Amygdala (tissue), 56 donors: ENCODE measurements at places on chromosomes 13 and 19.
A peak's percentile ranks its signal among the peaks of the same experiment; 100 is the strongest.

DNA sequence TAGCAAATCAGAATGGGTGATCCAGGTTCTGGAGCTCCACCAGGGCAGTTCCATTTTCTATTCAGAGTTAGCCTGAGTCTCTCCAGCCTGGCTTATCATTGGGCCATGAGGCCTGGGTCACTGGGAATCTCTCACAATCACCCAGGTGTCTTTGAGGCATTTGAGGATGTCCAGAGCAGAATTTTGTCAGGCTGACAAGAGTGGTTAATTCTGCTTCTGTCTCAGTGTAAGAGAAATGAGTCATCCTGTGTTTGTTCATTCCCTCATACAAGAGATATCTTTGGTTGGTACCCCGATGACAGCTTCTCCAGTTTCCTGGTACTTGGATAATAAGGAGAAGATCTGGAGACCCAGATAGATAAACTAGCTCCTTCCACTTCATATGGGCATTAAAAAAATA lies 10.4 kb downstream of the ZNF93 start:
- DNase-seq = no peak

DNA sequence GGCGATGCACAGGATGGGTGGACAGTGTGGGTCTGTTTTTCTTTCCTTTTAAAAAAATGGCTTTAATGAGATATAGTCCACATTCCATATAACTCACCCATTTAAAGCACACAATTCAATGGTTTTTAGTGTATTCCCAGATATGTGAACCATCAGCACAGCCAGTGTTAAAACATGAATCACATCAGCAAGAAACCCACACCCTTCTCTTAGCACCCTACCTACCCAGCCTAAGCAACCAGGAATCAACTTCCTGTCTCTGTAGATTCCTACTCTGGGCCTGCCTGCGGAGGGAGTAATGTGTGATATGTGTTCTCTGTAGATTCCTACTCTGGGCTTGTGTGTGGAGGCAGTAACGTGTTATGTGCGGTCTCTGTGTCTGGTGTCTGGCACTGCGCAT lies 11.9 kb downstream of the TMEM255B start:
- no peak for DNase-seq

- DNase-seq = no peak
Observed at GRCh38 chr19:41868120-41868988, 8.3 kb downstream of the RPS19 start.

DNA sequence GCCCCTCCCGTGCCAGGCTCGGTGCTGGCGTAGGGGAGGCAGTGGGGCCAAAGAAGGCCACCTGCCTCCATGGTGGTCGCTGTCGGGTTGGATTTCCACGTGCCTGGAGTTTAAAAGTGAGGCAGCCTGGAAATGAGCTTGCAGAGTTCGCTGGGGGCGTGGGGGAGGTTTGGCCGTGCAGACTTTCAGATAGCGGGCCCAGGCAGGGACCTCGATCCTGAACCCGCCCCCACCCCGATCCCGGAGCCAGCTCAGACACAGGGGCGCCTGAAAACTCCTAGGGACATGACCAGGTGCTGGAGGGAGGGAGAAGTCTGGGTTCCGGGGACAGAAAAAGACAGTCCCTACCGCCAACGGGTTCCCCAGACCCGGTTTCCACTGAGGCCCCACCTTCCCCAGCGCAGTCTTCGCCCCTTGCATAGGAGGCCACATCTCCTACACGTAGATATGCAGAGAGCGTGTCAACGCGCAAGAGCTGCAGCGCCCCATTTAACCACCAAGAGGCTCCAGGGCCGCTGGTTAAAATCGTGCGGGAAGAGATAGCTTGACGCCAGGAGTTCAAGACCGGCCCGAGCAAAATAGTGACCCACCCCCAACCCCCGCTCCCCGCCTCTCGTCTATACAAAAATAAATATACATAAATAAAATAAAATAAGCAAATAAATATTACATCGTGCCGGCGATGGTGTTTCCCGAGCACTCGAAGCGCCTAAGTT lies 8.5 kb downstream of the CCDC8 start:
- no peak for DNase-seq

- no peak for DNase-seq
Observed at GRCh38 chr13:111537843-111538499, 217.5 kb downstream of the TEX29 start.

DNA sequence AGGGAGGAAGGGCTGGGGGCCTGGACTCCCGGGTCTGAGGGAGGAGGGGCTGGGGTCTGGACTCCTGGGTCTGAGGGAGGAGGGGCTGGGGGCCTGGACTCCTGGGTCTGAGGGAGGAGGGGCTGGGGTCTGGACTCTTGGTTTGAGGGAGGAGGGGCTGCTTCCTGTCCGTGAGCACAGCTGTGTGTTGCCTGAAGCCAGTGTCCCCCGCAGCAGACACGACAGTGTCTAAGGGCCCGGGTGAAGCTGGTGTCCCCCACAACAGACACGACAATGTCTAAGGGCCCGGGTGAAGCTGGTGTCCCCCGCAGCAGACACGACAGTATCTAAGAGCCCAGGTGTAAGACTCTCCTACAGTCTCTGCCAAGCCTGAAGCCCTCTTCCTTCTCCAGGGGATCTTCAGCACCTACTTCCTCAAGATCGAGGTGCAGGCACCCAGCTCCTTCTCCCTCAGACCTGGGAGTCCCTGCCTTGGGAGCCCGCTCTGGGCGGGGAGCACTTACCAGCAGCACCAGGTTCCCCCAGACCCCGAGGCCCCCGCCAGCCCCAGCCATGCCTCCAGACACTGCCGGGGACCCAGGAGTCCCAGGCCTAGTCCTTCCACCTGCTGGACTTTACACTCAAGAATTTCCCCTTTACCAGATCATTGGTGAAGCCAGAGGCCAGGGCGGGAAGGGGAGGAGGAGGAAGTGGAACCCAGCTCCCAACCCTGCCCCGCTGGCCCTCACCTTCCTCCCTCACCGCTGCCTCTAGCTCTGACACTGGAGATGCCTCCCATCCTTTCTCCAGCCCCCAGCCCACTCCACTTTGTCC lies at the start of gene PTPRH:
Gene PTPRH, minus strand, starts transcription at position 622 of the 813 bp plus-strand sequence. Its CDS starts 68 bp downstream, at position 554.
- DNase-seq = no peak

- no peak for DNase-seq
Observed at GRCh38 chr13:103187721-103188156, 121.5 kb upstream of the SLC10A2 start.

DNA sequence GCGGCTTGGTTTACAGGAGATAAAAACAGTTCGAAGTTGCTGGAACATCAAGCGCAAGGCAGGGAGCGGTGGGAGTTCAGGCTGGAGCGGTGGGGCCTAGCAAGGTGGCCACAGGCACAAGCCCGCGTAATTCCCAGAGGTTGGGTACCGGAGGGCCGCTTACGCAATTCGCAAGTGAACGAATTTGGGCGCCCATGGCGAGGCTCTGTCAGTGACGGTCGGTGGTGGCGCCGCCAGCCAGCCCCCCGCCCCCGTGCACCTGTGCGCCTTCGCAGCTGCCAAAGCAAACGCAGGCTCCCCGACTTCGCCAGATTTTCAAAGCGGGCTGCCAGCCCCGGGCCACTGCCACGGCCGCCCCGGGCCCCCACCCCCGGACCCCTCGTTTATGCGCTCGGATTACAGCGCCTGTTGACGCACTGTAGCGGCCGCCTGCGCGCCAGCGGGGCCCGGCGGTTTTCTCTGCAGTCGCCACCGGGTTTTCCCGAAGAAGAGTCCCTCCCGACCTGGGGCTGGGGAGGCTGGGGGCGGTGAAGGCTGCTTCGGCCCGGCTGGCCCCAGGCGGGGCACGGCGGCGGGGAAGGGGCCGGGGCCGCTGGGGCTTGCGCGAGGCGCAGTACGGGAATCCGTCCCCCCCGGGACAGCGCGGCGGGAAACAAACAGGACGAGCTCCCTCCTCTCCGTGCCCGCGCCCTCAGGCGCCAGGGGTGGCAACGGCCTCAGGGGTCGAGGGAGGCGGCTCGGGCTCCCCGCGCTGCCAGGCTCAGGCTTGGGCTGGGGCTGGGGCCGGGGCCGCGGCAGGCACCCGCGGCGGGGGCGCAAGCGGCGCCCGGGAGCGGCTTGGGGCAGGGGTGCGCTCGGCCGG lies 709 bp downstream of the N4BP2L1 start:
- DNase-seq = peak; percentile 46

GRCh38 chr13:26957182-26957581 lies 196.6 kb upstream of the GPR12 start:
- DNase-seq = no peak

DNA sequence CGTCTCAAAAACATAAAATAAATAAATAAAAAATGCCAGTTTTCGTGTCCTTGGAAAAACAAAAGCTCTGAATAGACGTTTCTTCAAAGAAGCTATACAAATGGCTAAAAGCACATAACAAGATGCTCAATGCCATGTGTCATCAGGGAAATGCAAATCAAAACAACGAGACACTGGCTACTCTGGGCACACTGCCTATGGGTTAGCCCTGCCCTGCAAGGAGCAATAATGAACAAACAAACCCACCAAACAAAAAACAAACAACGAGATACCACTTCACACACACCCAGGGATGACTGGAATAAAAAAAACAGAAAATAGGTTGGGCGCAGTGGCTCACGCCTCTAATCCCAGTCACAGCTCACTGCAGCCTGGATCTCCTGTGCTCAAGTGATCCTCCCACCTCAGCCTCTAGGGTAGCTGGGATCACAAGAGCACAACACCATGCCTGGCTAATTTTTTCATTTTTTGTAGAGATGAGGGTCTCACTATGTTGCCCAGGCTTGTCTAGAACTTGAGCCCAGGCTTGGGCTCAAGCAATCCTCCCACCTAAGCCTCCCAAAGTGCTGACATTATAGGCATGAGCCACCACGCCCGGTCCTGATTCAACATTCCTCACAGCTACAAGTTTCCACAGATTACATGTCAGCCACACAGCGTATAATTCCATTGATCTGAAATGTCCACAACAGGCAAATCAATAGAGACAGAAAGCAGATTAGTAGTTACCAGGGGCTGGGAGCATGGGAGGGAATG lies 15.5 kb upstream of the ISYNA1 start:
- no peak for DNase-seq

DNA sequence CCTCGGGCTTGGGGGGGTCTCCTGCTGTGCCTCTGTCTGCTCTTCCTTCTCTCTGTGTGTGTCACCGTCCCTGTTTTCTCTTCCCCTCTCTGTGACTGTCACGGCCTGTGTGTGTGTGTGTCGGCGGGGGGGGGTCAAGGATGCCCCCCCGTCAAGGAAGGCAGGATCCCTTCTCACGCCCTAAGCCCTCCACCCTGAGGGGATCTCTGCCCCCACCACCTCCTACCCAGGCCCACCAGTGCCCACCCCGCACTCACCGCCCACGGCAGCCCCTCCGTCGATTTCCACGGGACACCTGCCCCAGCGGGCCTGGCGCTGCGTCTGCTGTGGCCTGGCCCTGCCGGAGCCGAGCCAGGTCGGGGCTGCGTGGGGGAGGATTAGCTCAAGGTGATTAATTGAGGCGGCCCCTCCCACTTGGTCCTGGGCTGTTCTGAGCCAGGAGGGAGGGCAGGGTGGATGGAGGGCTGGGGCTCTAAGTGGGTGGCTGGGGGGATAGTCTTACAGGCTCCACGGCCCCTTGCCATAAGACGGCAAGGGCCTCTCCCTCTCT lies at the start of gene RAX2:
Gene RAX2, minus strand, starts transcription at position 323 of the 550 bp plus-strand sequence. CDS start 486 bp downstream, outside the sequence.
- DNase-seq = no peak

GRCh38 chr13:40408602-40409001 lies 257.8 kb downstream of the FOXO1 start:
- no peak for DNase-seq

DNA sequence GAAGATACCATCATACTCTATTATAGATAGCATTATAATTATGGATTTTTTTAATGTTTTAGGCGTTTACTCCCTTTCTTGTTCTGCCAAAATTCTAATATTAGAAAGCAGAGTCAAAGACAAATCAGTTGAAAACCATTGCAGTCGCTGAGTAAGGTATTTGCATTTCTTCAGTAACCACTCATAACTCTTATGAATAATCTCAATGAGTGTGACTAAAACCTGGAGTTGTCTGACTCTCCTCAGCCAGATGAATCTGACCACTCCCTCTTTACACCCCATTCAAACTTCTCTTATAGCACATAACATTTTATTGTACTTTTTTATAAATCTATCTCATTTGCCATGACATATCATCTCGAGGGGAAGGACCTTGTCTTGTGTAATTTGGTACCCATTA lies 1006.5 kb downstream of the DIAPH3 start:
- no peak for DNase-seq

- DNase-seq = no peak
Observed at GRCh38 chr13:42498521-42498920, 75.4 kb upstream of the TNFSF11 start.
